ENCODE measurements at places on chromosomes 7 and 10.

GRCh38 chr10:23610626-23611307 lies 171.9 kb downstream of the OTUD1 start:
- no peak for DNase-seq

GRCh38 chr7:48667407-48667806 lies 256.9 kb upstream of the CDC14C start:
- DNase-seq, result no peak

DNA sequence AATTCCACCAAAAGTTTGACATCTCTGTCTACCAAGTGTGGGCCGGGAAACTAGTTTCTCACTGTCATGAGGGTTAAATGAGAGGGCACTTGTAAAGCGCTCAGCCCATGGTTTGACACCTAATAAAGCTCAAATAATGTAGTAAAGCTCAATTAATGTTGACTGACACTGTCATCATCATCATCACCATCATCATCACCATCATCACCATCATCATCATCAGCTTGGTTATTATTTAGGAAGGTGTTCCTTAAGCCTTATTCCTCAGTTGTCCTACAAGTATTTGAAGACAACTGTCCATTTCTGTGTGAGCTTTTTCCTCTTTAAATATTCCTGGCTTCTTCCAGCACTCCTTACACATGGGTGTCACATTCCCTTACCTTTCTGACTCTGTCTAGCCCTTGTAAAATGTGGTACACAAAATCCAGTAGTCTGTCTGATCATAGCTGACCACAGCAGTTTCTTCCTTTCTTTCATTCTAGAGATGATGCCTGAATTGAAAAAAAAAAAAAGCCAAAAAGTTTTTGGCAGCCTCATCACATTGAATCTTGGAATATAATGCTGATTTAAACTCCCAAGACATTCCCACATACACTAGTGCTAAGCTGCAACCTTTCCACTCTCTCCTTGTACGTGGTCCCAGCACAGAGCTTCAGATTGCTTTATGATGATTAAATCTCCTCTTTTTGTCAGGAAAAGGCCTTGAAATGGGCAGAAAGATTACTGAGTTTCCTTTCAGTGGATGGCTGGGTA lies 40.6 kb upstream of the SEPHS1 start:
- no peak for DNase-seq

GRCh38 chr7:55177589-55178261 lies 158.9 kb downstream of the EGFR start:
- no peak for DNase-seq

GRCh38 chr7:82592416-82592815 lies 148.8 kb upstream of the CACNA2D1 start:
- no peak for DNase-seq

DNA sequence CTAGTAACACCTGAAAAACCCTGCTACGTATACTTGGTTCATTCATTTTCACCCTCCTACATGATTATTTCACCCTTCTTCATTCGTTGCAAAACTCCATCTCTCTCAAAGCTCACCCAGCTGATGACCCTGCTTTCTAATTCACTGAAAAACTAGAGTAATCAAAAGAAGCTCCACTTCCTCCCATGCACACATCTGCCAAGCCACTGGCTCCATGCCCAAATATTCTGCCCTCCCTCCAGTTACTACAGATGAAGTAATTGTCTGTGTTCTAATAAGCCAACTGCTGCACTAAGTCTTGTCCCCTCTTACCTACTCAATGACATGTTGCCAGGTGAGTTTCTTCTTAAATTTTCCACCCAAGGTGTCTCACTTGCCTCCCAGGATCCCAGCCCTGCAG lies 96.9 kb upstream of the CCDC71L start:
- peak; percentile 56 for DNase-seq

GRCh38 chr10:94846204-94846603 lies 83.7 kb downstream of the CYP2C19 start:
- DNase-seq, result no peak

DNA sequence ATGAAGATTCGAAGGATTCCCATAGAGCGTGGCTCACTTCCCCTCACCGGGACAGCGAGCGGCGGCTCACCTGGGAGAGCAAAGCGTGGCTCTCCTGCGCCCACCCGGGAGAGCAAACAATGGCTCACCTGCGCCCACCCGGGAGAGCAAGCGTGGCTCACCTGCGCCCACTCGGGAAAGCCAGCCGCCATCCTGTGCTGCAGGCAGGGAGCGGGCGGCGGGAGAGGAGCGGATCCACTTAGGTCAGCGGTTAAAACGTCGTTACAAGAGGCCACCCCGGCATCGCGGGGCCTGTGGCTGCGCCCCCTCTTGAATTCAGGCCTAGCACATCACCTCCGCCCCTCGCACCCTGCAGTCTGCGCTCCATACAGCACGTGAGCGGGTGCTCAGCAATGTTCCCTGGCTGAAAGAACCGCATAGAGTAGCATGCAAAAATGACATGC lies 461 bp upstream of the FIGNL1 start:
- peak; percentile 42 for DNase-seq

DNA sequence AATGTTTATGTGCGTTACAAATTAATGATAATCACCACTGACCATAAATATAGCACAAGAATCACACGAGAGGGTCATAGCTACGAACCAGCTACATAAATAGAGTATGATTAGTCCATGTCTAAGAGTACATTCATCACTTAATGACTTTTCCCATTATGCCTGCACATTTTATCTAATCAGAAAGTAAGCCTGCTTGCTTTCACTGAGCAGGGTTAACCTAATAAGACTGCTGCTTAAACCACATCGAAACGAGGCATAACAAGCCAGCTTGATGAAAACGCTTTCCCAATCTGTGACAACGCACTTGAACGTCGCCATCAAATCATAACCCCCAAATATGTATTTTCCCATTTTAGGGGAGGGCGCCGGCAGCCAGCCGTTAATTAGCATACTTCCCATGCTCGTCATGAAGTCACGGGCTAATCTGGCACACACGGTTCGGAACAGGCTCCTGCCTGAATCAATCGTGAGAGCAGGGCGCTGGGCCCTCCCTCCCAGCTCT lies 71.5 kb downstream of the EBF3 start:
- DNase-seq, result no peak

DNA sequence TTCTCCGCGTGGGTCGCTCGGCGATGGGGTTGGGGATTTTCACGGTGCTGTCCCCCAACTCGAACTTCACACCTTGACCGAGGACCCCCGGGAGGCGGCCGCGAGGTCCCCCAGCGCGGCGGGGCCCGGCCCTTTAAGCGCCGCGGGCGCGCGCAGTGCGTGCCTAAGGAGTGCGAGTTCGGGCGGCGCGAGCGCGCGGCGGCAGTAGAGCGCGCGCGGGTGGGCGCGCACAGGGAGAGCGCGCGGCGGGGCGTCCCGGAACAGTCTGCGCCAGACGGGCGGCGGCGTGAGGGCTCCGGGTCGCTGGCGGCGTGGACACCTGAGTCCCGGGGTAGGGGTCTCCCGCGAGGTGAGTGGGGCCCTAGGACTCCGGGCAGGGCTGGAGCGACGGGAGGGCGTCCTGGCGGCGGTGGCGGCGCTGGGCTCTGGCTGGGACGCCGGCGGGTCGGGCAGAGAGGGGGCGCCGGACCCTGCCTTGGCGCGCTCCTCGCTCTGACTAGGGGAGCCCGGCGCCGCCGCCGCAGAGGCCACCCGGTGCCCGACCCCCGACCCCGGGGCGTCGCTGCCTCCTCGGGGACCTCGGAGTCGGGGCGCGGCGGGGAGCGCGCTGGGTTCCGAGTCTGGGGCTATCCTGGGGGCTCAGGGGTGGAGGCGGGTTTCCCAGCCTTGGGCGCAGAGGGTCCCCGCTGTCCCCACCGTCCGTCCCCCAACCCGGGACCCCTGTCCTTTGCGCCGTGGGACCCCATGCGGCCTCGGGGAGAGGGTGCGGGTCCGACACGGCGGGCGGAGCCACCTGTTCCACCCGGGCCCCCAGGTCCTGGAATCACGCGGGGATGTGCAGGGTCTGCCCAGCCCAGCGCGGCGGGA lies at the start of gene PROSER2:
Gene PROSER2 (plus strand): TSS at position 235 of the 867 bp plus-strand sequence. CDS start 28,722 bp downstream, outside the sequence.
- DNase-seq, result no peak

Data from NCI-H345 (cell line).